Pancreas (tissue), 10 donors: ENCODE measurements at places on chromosomes 2 and 18. TPM values are rescaled to one million over a fixed set of nuclear protein-coding genes. Genes with fewer than 3 reads are reported as not detected.

Gene CPS1
- 1.4 TPM for total RNA-seq

Gene SRSF7
- total RNA-seq = 29.3 TPM

Gene FAM228A
- 0.34 TPM for total RNA-seq

Gene ANKRD53
- 3.5 TPM for total RNA-seq

Gene NAT8
- not detected for total RNA-seq
